H7 (cell line): ENCODE measurements at places on chromosomes 1 and 21. TPM values are rescaled to one million over a fixed set of nuclear protein-coding genes. Genes with fewer than 3 reads are reported as not detected.

The SLAMF1 gene
- total RNA-seq: not detected in 2 replicates

- no peak for DNase-seq
Measured at GRCh38 chr1:151519667-151520066, 8.5 kb downstream of the CGN start.

DNA sequence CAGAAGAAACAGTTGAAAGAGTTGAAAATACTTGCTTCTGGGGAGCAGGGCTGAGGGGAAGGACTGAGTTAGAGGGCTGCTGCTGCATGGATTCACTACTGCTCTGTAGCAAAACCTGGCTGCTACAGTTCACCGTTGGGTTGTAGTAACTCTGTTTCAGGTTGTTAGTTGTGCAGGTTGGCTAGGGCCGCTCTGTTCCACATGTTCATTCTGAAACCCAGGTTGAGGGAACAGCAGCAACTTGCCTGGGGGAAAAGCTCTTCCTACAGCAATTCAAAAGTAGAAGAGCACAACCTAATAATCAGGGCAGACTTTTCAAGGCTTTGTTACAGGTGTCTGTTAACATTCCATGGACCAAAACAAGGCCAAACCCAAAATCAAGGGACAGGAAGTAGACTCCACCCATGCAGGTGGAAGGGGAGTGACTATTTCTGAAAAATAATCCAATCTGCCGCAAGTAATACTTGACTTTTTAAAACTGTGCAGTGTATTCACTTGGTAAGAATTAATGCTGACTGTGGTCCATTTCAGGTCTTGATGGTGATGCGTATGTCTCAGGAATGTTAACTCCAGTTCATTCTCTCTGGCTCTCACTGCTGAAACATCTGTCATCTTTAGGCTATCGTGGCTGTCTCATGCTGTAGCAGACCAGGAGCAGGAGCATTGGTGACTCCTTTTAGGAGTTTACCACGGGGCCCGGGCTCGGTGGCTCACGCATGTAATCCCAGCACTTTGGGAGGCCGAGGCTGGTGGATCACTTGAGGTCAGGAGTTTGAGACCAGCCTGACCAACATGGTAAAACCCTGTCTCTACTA lies 5.1 kb upstream of the PARK7 start:
- DNase-seq: no peak

- no peak for DNase-seq
Measured at GRCh38 chr1:22204989-22205913, 62.4 kb upstream of the WNT4 start.

GRCh38 chr1:160720356-160721085 lies 8.9 kb upstream of the CD48 start:
- no peak for DNase-seq
